ENCODE measurements at places on chromosomes 12 and 14. TPM values are rescaled to one million over a fixed set of nuclear protein-coding genes. Genes with fewer than 3 reads are reported as not detected.

GRCh38 chr14:101947577-101947903 is 16.8 kb upstream of the DYNC1H1 start:
- DNase-seq, result no peak

- no peak for DNase-seq
Observed at GRCh38 chr12:26595806-26596205, 237.2 kb downstream of the ITPR2 start.

DNA sequence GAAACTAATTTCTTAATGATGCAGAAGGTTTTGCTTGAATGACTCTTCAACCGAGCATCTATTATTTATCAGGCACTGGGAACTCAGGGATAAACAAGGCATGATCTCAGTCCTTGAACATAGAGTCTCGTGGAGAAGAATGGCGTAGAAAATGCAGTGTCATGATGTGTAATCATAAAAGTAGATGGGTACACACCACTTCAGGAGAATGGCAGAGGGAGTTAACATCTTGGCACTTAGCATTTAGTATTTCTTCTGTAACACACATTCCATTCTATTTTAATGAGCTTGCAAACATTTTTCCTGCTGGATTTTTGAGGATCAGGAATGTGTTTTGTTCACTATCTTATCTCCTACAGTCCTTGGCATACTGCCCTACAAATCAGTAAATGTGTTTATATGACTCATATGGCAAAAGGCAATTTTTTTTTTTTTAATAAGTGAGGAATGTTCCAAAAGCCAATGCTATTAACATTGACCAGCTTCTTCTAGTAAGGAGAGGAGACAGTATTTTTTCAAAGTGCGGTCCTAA is 3.8 kb downstream of the TXNRD1 start:
- no peak for DNase-seq

DNA sequence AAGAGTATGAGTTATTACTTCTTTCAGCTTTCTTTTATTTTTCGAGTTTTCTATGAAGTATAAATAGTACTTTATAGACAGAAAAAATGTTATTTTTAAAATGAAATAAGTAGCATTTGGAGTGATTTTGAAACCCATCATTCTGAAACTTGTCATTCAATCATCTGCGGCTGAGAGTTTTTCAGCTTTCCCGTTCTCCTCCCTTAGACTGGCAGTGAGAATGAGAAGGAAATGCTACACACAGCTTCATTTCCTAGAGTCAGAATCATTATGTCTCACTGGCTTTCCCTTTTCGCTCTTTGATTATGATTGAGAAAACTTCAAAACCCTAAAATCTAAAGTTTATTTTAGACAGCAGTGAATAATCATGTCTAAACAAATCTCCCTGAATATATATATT is 33.7 kb upstream of the GNPNAT1 start:
- no peak for DNase-seq

- DNase-seq, result no peak
Observed at GRCh38 chr14:81784084-81784483, 250.4 kb upstream of the SEL1L start.

DNA sequence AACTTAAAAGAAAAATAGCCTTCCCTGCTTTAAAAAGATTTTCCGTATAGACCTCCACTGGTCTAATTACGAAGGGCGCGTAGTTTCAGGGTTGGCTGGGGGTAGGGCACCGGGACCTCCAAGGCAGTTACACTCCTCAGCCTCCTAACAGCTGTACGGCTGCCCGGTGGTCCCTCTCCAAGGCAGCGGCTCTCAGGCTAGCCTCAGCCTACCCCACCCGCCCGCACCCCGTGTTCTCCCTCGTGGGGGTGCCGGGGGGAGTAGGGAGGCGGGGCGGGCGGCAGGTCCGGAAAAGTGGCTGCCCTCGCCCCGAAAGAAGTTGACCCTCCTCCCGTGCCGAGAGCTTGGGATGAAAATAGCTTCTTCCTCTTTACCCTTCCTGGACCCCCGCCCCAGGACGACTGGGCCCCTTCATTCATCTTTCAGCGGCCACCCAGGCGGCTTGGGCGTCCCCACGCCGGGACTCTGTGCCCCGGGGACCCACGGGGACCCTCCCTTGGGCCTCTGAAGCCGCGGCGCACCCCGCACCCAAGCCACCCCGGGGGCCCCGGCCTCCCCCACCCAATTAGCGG is 991 bp upstream of the RCOR1 start:
- peak; percentile 61 for DNase-seq

- DNase-seq, result no peak
Observed at GRCh38 chr12:24138041-24138440, 188.6 kb upstream of the SOX5 start.

DNA sequence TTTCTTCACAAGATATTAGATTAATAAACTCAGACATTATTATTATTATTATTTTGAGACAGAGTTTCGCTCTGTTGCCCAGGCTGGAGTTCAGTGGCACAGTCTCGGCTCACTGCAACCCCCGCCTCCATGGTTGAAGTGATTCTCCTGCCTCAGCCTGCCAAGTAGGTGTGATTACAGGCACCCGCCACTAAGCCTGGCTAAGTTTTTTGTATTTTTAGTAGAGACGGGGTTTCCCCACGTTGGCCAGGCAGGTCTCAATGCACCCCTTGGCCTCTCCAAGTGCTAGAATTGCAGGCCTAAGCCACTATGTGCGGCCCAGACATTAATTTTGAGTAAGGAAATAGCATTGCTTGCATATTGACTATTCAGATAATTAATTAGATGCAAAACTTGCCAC is 554.9 kb upstream of the LRFN5 start:
- no peak for DNase-seq

- DNase-seq, result no peak
Observed at GRCh38 chr12:123519141-123520001, 14.1 kb downstream of the RILPL1 start.

- peak; percentile 15 for DNase-seq
Observed at GRCh38 chr12:7989827-7990491, 42.6 kb upstream of the FOXJ2 start.

- DNase-seq, result peak; percentile 80
Observed at GRCh38 chr12:120713861-120714482, 3.7 kb downstream of the UNC119B start.

DNA sequence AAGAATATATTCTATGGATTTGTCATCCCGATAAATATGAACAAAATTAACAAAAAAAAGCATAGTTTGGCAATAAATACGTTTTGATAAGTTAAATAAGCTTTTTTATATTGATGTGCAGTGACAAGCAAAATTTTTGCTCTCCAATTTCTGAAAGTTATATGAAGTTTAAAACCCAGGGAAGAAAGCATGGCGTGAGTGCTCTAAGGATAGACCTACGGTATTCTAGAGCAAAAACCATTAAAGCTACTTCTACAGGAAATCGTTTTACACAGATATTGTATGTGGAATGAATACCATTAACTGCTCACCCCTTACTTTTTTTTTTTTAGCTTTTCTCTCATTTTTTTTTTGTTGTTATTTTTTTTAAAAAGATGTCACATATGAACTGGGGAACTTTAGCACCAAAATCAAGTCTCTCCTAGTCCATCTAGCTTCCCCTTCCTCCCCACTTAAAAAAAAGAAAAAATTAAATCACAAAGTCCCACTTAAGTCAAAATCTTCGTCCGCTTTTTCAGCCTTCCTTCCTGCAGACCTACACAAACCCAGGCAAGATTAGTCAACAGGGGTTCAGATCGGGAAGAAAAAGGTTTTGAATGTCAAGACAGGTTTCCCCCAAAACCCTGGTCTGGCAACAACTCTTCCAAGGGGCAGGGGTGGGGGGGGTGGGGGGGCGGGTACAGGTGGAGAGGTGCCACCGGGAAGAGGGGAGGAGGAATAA is 4.4 kb downstream of the ZFP36L1 start:
- no peak for DNase-seq

DNA sequence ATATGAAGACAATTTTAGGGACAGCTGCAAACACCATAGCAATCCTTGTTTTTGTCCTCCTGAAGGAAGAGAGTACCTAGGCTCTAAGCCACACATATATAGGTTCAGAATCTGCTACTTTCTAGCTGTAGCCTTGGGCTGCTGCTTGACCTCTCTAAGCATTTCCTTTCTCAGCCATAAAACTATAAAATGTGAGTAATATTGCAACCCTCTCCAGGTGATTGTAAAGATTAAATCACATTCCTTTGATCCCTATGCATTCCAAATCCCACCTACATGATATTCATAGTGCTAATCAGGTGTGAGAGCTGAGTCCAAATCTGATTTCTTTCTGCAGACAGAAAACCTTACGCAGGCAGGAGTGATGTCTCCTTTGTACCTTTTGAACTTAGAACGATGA is 913.5 kb downstream of the VRK1 start:
- no peak for DNase-seq

DNA sequence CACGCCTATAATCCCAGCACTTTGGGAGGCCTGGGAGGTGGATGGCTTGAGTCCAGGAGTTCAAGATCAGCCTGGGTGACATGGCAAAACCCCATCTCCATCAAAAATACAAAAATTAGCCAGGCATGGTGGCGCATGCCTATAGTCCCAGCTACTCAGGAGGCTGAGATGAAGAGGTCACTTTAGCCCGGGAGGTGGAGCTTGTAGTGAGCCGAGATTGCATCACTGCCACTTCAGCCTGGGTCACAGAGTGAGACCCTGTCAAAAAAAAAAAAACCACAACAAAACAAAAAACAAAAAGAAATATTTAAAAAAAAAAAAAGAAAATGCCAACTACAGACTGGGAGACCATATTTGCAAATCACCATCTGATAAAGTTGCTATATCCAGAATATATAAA is 17.5 kb downstream of the WDR89 start:
- DNase-seq, result no peak

DNA sequence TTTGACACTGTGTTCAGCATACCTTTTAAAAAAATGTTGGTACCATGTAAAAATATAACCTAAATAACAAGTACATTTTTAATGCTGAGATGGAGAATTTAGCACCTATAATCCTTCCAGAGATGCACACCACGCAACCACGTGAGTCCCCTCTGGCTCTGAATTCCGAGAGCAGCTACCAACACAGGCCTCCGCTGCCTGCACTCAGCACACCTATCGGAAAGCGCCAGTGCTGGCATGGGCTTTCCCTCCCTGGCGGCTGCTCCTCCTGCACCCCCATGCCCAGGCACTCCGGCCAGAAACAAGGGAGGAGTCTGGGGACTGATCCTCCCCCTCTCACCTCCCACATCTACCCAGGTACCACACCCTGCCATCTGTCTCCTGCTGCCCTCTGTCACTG is 47.0 kb downstream of the ITPK1 start:
- no peak for DNase-seq

GRCh38 chr12:63085120-63085519 is 65.9 kb downstream of the AVPR1A start:
- no peak for DNase-seq

DNA sequence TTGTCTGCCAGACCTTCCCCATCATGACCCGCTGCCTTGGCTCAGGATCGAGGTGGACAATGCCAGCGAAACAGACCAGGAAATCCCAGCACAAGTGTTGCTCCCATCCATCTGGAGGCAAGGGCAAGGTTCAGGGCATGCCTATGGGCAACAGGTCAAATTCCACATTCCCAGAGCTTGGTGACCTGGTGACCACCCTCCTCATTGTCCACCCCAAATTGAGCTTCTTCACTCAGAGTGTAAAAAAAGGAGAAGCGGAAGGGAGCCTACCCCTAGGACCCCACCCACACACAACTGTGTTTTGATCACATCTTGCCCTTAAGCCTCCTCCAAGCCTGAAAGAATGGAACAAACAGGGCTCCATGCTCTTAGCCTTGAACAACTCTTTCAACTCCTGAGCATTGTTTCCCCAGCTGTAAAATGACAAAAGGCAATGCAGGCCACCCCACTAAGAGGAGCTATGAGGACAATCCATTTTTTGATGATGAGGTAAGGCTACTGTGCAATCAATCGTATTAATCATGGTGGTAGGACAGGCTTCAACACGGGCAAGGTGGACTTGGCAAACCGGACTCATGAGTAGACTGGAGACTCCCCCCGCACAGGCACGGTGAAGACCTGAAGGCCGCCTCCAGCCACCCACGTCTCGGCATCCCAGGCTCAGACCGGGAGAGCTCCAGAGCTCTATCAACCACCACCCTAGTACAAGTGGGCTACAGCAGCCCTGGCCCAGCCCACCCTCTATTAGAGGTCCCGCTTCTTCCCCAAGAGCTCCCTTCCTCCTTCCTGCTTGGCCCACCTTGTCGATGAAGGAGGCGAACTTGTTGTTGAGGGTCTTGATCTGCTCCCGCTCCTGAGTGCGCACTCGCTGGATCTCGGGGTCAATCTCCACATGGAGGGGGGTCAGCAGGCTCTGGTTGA is 866 bp downstream of the KRT79 start:
- DNase-seq, result no peak

GRCh38 chr14:47103771-47104170 is 452.2 kb upstream of the RPL10L start:
- no peak for DNase-seq

DNA sequence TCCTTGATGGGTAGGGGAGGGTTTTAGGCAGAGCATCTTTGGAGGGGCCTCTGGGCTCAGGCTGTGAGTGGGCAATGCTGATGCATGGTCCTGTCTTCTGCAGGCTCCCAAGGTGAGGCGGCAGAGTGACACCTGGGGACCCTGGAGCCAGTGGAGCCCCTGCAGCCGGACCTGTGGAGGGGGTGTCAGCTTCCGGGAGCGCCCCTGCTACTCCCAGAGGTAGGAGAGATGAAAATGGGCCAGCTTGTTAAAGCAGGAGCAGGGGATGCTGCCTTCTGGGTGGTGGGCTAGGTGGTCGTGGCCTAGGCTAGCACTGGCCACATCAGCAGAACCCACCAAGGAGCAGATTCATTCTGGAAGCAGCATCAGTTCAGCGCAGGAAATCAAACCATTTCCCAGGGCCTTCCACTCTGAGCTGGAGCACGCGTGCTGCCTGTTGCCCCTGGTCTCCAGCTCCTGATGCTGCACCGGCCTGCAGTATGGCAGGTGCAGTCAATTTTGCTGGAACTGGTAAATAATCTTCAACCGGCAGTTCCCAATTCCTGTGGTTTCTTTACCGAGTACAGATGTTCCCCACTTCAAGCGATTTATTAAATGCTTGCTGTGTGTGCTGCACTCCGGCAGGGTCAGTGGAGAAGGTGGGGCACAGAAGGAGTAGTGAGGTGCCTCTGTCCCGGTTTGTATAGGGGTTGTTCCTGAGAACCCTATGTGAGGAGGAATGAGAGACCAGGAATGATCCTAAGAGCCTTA is 7.4 kb downstream of the PAPLN start:
- no peak for DNase-seq

GRCh38 chr14:55333711-55334485 is 62.7 kb downstream of the FBXO34 start:
- no peak for DNase-seq

- no peak for DNase-seq
Observed at GRCh38 chr12:180445-180844, 33.5 kb downstream of the SLC6A12 start.

GRCh38 chr14:91369628-91370445 is 47.8 kb downstream of the CCDC88C start:
- DNase-seq, result no peak

GRCh38 chr12:88597365-88597764 is 17.1 kb upstream of the KITLG start:
- DNase-seq, result no peak

Gene TEX22
- not detected for polyA plus RNA-seq

Gene REP15
- polyA plus RNA-seq, result 1.8 TPM

Gene JAG2
- polyA plus RNA-seq, result 54.1 TPM

Gene PLCZ1
- not detected for polyA plus RNA-seq

Gene GUCY2C
- 0.23 TPM for polyA plus RNA-seq

Gene PSMB11
- polyA plus RNA-seq, result not detected

Gene STON2
- polyA plus RNA-seq, result 24.6 TPM

Gene ZNF839
- polyA plus RNA-seq, result 21.5 TPM

Gene SYNDIG1L
- not detected for polyA plus RNA-seq

Gene HCAR3
- not detected for polyA plus RNA-seq

Gene LBHD2
- 0.39 TPM for polyA plus RNA-seq

Gene CD4
- 5.5 TPM for polyA plus RNA-seq
